Stimulated activated CD8-positive, alpha-beta memory T cell treated with anti-CD3 and anti-CD28 coated beads, Interleukin-12 subunit alpha, Interleukin-12 subunit beta, amount 100 ng/mL, for 1 hour (primary cell): ENCODE measurements at places on chromosomes 12 and 14.

GRCh38 chr12:107514887-107515445, 170.6 kb upstream of the PWP1 start:
- no peak for DNase-seq

- DNase-seq, result no peak
Observed at GRCh38 chr12:131805421-131805820, 22.8 kb upstream of the MMP17 start.

GRCh38 chr12:2003676-2004112, 563 bp downstream of the DCP1B start:
- DNase-seq, result no peak

- DNase-seq, result no peak
Observed at GRCh38 chr12:32336261-32336660, 63.1 kb upstream of the FGD4 start.

- no peak for DNase-seq
Observed at GRCh38 chr14:69038455-69039287, 59.6 kb upstream of the ACTN1 start.

- DNase-seq, result no peak
Observed at GRCh38 chr12:106889950-106890626, 65.6 kb upstream of the TMEM263 start.
